ENCODE measurements at places on chromosomes 1 and 21. TPM values are rescaled to one million over a fixed set of nuclear protein-coding genes. Genes with fewer than 3 reads are reported as not detected.

Gene IL19
- total RNA-seq = not detected

Gene RPS8
- total RNA-seq = 1,187 TPM

Gene FLG2
- total RNA-seq = not detected

Gene ACOT7
- 91.1 TPM for total RNA-seq

Gene TFAP2E
- total RNA-seq = 0.41 TPM

Gene HAPLN2
- total RNA-seq = not detected

Gene CFHR5
- not detected for total RNA-seq

Gene PRAMEF9
- not detected for total RNA-seq

Gene ANKRD45
- total RNA-seq = 1.8 TPM

Gene SLC26A9
- total RNA-seq = not detected

Gene RXFP4
- not detected for total RNA-seq

Gene ADAMTS4
- 2.7 TPM for total RNA-seq

Gene RUNX3
- total RNA-seq = 2.5 TPM

Gene OVAAL
- not detected for total RNA-seq

- DNase-seq = no peak
- no peaks in the 10 kb centered on the region for H3K4me1 ChIP-seq
- no peak overlapping the region for H3K4me3 ChIP-seq
- H3K27ac ChIP-seq = no peak overlapping the region
- H3K27me3 ChIP-seq = no peaks in the 10 kb centered on the region
Measured at GRCh38 chr1:168371477-168371876, 90.8 kb downstream of the TBX19 start.

- peak overlapping the region; percentile 91 for H3K27ac ChIP-seq
Measured at GRCh38 chr21:45864436-45864835, 117.1 kb upstream of the COL6A1 start.

- H3K4me3 ChIP-seq = no peak overlapping the region
- H3K4me1 ChIP-seq = peaks cover 8% of the 10 kb centered on the region
- no peak for DNase-seq
Measured at GRCh38 chr1:8472668-8473067, 154.8 kb downstream of the SLC45A1 start.

- H3K27me3 ChIP-seq = no peaks in the 10 kb centered on the region
- DNase-seq = no peak
- H3K36me3 ChIP-seq = no peaks in the 10 kb centered on the region
- no peak overlapping the region for H3K27ac ChIP-seq
- no peak overlapping the region for H3K4me3 ChIP-seq
Measured at GRCh38 chr1:197598935-197599334, 176.3 kb downstream of the DENND1B start.

DNA sequence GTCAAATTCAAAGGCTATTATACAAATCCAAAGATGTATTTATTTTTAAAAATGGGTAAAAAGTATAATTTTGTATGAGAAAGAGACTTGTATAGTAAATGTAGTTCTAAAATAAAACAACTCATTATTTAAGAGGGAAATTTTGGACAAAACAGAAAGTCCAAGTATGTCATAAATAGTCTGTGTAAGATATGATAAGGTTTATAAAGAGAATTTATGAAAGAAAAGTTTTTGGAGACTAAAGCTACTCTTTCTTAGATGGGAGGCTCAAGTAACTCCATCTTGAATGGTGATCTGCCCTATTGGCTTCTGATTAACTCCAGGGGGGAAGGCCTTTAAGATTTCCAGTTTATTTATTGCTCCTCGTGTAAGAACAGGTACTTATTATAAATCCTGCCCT lies 14.7 kb upstream of the OR2T27 start:
- no peak overlapping the region for H3K4me3 ChIP-seq
- H3K4me1 ChIP-seq = no peaks in the 10 kb centered on the region

GRCh38 chr1:198620951-198621824 lies 17.7 kb upstream of the PTPRC start:
- no peaks in the 10 kb centered on the region for H3K36me3 ChIP-seq
- H3K27ac ChIP-seq = no peak overlapping the region
- no peak overlapping the region for H3K4me3 ChIP-seq
- no peaks in the 10 kb centered on the region for H3K4me1 ChIP-seq
- no peaks in the 10 kb centered on the region for H3K27me3 ChIP-seq

DNA sequence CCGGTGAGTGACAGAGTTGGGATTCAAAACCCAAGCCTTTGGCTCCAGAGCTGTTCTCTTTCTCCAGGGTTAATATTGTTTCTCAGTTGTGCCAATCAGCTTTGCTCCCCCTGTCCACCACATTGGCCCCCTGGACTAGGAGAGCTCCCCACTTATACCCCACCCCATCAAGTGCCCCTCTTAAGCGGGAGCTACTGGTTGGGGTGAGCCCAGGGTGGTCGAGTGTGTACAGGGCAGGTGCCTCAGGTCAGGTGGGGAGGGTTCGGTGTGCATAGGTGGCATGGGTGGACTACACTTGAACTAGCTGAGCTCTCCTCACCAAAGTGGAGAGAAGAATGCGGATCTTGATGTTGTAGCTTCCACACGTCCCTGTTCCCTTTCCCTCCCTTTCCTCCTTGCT lies 14.2 kb downstream of the KCNA2 start:
- H3K4me1 ChIP-seq = no peaks in the 10 kb centered on the region
- H3K27me3 ChIP-seq = no peaks in the 10 kb centered on the region
- no peak overlapping the region for H3K27ac ChIP-seq
- DNase-seq = no peak

DNA sequence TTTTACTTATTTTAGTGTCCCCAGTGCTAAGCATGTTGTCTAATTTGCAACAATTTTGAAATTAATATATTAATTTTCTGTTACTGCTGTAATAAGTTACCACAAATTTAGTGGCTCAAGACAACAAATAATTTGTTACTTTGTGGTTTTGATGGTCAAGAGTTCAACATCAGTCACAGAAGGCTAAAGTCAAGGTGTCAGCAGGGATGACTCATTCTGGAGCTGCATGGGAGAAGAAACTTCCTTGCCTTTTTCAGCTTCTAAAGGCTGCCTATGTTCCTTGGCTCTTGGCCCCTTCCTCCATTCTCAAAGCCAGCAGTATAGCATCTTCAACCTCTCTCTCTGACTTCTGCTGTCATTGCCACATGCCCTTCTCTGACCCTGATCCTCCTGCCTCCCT lies 271.8 kb downstream of the HLX start:
- no peaks in the 10 kb centered on the region for H3K4me1 ChIP-seq
- DNase-seq = no peak
- H3K4me3 ChIP-seq = no peak overlapping the region
- no peak overlapping the region for H3K27ac ChIP-seq
- no peaks in the 10 kb centered on the region for H3K27me3 ChIP-seq

- no peak overlapping the region for H3K4me3 ChIP-seq
- H3K27me3 ChIP-seq = no peaks in the 10 kb centered on the region
- H3K4me1 ChIP-seq = no peaks in the 10 kb centered on the region
- DNase-seq = no peak
Measured at GRCh38 chr21:28086861-28087581, 905.7 kb downstream of the LTN1 start.

DNA sequence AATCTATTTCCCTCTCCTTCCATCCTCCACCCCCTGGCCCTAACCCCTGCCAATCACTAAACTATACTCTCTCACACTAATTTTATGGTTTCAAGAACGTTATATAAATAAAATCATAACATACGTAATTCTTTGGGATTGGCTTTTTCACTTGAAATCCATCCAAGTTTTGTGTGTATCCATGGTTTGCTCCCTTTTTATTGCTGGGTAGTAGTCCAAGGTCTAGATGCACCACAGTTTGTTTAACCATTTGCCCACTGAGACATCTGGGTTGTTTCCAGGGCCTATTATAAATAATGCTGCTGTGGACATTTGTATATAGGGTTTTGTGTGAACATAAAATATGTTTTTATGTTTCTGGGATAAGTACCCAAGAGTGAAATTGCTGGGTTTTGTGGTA lies 61.4 kb downstream of the TEX35 start:
- H3K27me3 ChIP-seq = no peaks in the 10 kb centered on the region
- no peaks in the 10 kb centered on the region for H3K36me3 ChIP-seq
- no peak overlapping the region for H3K27ac ChIP-seq
